ENCODE measurements at places on chromosomes 12 and 14. TPM values are rescaled to one million over a fixed set of nuclear protein-coding genes. Genes with fewer than 3 reads are reported as not detected.

GRCh38 chr12:92928962-92929915 is at the start of gene EEA1:
EEA1 (minus strand) TSS chr12:92929295; CDS start chr12:92929066, 229 bp downstream.
- peak; percentile 99 for DNase-seq

Gene SELPLG
- 5.8 TPM for polyA plus RNA-seq

Gene MYH6
- 4.4 TPM for polyA plus RNA-seq

DNA sequence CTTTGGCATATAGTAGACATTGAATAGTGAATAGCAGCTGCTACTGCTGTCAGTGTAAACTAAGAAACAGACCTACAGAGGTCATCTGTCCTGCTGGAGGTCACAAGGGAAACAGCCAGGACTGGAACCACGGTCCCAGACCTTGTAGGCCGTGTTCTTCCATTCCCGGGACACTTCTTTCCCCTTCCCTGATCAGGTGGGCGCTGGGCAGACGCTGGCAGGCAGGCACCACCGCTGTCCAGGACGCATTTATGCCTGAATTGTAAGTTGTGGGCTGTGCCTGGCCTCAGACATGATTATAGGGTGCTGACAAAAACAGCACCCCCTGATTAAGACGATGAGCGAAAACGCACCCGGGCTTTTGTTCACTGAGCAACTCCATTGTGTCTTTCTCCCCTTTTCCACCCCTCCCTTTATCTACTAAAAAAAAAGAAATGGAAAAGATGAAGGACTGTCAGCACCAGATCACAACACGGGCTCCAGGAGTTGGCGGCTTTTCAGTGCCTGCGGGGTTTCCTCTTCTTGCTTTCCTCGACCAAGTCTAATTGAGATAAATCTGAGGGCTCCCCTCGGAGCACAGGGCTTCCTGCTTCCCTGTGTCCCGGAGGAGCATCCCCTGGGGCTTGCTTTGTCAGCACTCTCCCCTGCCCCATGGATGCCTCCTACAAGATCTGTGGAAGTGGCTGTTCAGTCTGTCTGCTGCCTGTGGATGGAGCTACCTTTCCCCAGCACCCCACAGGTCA is 80.6 kb downstream of the TSPAN9 start:
- no peak for DNase-seq

DNA sequence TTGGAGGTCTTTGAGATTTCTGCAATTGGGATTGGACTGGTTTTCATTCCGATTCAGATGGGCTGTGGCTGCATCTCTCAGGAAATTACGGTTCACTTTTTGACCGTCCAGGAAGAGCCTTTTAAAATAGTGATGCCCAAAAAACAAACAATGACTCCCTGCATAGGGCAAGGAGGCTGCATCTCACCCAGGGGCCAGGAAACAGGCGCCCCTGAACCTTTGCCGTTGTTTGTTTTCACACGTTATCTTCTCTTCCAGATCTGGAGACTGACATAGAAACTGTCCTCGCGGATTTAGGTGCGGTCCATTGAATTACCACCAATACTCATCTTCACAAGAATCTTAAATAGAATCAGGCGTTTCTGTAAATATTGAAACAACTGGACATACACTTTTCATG is 66.0 kb downstream of the FLRT2 start:
- DNase-seq = no peak

Gene MYF6
- polyA plus RNA-seq = 64.9 TPM

Gene LIN52
- 9.6 TPM for polyA plus RNA-seq

- DNase-seq = no peak
Observed at GRCh38 chr12:110807640-110808039, 39.1 kb upstream of the CCDC63 start.

DNA sequence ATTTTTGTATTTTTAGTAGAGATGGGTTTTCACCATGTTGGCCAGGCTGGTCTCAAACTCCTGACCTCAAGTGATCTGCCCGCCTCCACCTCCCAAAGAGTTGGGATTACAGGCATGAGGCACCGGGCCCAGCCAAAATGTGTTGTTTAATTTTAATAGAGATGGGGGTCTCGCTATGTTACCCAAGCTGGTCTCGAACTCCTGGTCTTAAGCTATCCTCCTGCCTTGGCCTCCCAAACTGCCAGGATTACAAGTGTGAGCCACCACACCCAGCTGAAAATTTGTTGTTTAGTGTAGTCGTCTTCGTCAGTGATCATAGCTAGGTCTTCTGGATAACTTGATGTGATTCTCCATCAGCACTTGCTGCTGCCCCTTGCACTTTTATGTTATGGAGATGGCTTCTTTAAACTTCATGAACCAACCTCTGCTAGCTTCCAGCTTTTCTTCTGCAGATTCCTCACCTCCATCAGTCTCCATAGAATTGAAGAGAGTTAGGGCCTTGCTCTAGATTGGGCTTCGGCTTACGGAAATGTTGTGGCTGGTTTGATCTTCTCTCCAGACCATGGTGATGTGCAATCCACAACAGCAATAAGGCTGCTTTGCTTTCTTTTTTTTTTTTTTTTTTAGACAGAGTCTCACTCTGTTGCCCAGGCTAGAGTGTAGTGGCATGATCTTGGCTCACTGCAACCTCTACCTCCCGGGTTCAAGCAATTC is 13.0 kb downstream of the ISCU start:
- no peak for DNase-seq

GRCh38 chr14:52553002-52553670 is 500 bp downstream of the GPR137C start:
- DNase-seq = peak; percentile 72

DNA sequence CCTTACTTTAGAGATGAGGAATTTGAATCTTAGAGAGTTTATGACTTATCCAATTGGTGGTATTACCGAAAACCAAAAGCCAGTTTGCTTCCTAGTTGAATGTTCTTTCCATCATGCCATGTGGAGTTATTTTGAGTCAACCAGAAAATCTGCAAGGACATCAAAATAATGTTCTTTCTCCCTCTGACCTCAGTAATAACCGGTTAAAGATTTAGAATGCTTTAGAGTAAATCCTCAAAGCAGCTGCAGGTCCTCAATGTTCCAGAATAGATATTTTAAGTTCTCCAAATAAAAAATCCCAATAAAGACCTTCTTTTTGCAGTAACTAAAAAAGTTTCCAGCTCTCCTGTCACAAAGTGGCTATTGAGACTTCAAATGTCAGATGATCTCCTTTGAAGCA is 396.6 kb downstream of the ADAMTS20 start:
- no peak for DNase-seq

DNA sequence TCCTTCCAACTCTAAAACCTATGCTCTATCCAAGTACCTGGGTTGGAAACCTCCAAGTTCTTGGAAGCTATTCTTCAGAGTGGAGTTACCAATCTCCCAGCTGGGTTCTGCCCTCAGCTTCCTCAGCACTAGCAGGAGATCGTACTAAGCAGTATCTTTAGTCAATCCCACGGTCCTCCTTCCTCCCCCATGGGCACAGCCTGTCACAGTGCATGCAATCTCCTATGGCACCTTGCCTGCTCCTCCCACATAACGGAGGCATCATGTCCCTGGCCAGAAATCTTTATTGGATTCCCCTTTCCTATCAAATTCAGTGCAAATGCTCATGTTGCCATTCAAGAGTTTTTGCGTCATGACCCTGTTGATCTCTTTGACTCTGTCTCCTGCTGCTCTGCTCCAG is 5.4 kb upstream of the LPAR5 start:
- DNase-seq = no peak

Gene IL26
- polyA plus RNA-seq = not detected

DNA sequence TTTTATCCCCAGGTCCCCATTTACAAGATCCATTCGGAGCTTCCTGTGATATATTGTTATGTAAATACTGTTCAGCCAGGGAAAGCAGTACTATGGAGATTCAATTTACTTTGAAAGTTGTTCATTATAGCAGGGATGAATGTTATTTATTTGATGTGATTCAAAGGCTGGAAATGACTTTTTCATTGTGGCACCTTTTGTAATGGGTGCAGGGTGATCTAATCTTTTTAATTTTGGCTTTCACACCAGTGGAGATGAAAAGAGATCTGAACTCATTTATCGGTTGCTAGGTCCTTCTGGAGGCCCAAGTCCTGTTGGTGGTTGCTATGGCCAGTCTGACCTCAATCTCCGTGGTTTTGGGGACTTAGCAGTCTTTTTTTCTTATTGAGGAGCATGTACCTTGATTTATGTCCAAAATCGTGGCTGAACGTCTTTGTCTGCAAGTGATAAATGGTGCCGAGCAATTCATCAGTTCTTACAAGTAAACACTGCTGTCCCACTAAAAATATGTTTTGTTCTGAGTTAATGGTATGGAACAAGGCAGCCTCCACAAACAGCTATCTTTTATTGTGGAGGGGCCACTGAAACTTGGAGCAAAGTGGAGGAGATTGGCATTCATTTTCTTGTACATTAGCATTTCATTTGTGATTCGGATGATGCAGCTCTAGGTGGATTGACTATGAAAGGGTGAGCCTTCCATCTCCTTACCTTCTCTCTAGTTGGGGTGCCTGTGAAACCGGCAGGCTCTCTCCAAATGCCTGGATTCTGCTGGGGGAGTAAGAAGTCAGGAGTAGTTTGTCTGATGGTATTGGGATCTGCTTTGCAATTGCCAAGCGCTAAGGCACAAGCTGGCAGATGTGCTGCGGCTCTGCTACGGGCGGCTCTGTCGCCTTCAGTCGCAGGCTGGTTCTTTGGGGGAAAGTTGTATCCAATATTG is 2.0 kb downstream of the RMST start:
- no peak for DNase-seq

Gene LMNTD1
- not detected for polyA plus RNA-seq

Gene DTX1
- polyA plus RNA-seq = 5.1 TPM

Gene CSRP2
- 32.3 TPM for polyA plus RNA-seq

DNA sequence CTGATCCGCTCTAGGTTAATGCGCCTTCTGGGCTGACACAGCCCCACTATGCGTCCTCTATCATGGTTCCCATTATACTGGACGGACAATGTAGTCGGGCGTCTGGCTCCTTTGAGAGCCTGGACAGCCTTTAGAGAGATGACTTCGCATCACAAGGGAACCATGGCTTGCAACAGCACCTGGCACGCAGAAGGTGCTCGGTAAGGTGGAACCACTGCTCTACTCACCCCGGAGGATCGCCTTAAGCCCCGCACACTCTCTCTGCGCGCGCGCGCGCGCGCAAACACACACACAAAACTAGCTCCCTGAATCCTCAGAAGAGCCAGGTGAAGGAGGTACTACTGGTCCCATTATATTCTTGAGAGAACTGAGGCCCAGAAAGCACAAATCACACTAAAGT is 7.1 kb downstream of the MAP3K12 start:
- DNase-seq = no peak

Gene DNAL1
- polyA plus RNA-seq = 6.8 TPM

GRCh38 chr12:110934093-110934852 is 13.9 kb upstream of the MYL2 start:
- no peak for DNase-seq

Gene GALNT9
- polyA plus RNA-seq = 0.90 TPM

- peak; percentile 69 for DNase-seq
Observed at GRCh38 chr12:56151672-56152131, 685 bp upstream of the MYL6B start.

DNA sequence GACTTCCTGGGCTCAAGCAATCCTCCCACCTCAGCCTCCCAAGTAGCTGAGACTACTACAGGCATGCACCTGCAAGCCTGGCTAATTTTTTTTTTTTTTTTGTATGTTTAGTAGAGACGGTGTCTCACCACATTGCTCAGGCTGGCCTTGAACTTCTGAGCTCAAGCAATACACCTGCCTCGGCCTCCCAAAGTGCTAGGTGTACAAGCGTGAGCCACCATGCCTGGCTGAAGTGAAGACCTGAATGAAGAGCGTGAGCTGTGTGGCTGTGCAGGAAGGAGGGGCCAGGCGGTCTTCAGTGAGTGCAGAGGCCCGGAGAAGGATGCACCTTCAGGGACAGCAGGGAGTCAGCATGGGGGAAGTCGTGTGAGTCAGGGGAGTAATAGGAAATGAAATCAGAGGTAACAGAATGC is 14.9 kb upstream of the NFKBIA start:
- DNase-seq = no peak

Gene AQP2
- polyA plus RNA-seq = not detected

DNA sequence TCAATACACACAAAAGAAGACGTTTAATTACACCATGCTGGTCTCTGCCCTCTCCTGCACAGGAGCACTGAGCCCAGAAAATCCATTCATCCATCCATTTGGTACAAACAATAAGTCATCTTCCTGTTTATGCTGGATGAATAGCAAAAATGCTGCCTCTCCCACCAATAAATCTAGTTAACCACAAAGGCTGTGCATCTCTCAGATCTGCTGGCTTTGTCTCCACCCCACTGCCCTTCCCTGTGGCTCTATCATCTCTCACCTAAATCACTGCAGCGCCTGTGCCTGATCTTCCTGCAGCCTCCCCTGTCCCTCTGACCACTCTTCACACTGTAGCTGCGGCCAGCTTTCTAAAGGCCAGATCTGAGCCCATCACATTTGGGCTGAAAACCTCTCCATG is 72.9 kb upstream of the DDX11 start:
- DNase-seq = no peak

- peak; percentile 79 for DNase-seq
Observed at GRCh38 chr12:27779920-27780611, at the start of the genes KLHL42 and MANSC4. KLHL42 (plus strand) TSS chr12:27780233; CDS start chr12:27780331, 98 bp downstream. MANSC4 (minus strand) TSS chr12:27780236; CDS start chr12:27771276, 8,960 bp downstream.

Gene KRT6A
- not detected for polyA plus RNA-seq

DNA sequence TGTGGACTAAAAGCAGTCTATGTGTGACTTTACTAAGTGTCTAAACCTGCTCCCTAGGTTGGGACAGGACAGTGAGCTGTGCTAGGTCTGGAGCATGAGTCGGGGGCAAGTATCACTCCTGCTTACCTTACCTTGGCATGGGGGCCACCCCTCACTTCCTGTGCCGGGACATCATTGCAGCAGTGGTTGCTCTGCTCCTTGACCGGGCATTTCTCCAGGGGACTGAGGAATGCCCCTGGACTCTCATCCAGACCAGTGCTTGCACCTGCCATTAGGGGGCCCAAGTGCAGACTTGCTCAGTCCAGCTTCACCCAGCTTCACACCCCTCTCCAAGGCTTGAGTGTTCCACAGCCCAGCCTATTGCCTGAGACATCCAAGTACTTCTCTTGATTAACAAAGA is 84.7 kb upstream of the NELL2 start:
- DNase-seq = no peak
